Activated T-cell treated with anti-CD3 and anti-CD28 coated beads for 48 hours (primary cell): ENCODE measurements at places on chromosomes 4 and X.

GRCh38 chrX:323721-324628, 5.4 kb upstream of the GTPBP6 start:
- no peak for DNase-seq

GRCh38 chr4:21811565-21811964, 137.0 kb downstream of the KCNIP4 start:
- no peak for DNase-seq

GRCh38 chrX:124804962-124805361, 458.6 kb downstream of the SH2D1A start:
- DNase-seq, result no peak

GRCh38 chrX:121987163-121987562, 939.8 kb downstream of the GLUD2 start:
- DNase-seq, result no peak

GRCh38 chrX:110407910-110408545, 49.4 kb downstream of the RTL9 start:
- no peak for DNase-seq
